ENCODE measurements at places on chromosomes 1 and 21.

- DNase-seq, result no peak
Measured at GRCh38 chr1:25914074-25914995, 8.1 kb upstream of the STMN1 start.

- no peak for DNase-seq
Measured at GRCh38 chr1:69438056-69438795, 129.5 kb upstream of the LRRC7 start.

- DNase-seq, result no peak
Measured at GRCh38 chr1:193856261-193856660, 669.8 kb upstream of the B3GALT2 start.

GRCh38 chr1:58030456-58030855 lies 516.1 kb downstream of the OMA1 start:
- no peak for DNase-seq

- no peak for DNase-seq
Measured at GRCh38 chr21:28639737-28640136, 352.9 kb downstream of the LTN1 start.

DNA sequence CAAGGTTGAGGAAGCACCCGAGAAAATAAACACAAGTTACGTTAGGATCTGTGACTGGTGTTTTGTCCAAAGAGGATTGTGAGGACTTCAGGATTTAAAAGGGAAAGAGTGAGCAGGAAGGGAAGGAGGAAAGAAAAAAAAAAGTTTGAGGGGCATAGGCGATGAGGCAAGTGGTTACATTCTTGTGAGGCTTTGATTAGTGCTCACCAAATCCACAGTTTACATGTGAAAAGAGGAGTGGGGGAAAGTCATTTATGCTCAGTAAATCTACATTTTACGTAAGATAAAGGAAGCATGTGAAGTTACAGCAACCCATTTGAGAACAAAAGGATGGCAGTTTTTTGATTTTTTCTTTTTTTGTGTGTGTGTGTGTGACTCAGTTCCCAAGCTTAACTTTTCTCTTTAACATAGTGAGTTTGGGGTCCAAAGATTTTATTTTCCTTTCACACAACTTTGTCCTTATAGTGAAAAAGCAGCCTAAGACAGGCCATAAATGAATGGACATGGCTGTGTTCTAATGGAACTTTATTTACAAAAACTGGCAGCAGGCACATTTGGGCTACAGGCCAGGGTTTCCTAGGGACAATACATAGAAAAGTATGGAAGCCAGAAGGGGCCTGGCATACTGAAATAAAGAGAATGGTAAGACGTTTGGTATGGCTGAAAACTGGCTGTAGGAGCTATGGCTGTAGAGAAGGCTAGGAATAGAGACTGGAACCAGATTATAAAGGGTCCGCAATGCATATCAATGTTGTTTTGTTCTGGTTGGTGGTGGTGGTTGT lies 121.7 kb downstream of the FGGY start:
- no peak for DNase-seq

GRCh38 chr1:147413110-147413605 lies 128.1 kb upstream of the BCL9 start:
- DNase-seq, result no peak

GRCh38 chr1:204075139-204075521 lies 2.2 kb downstream of the SOX13 start:
- no peak for DNase-seq

DNA sequence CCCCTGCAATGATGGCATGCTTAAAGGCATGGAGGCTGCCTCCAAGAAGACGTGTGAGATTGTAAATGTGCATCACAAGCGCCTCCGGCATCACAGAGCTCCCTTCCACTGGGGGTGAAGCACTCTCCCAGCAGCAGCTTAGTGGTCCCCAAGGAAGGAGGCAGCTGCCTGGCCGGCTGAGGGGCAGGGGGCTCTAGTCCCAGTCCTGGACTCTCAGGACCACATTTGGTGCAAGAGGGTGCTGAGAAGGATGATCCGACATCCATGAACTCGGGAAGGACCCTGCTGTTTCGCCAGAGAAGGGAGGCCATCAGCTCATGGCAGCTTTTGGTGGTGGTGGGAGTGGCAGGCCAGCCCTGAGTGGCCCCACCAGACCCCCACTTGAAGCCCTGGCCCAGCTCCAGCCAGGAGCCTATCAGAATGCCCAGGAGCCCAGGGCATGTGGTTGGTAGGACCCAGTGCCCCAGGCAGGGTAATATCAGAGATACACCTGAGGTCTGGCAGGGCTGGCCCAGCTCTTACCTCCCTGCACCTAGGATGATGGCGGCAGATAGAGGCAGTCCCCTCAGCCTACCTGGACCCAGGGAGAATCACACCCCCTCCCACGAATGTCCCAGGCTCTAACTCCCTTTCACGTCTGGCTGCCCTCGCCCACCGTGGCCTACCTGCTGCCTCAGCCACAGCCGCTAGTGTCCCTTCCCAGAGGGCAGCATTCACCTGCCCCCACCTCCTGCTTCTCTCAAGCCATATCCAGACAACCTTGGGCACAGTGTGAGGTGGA lies 2.4 kb upstream of the WNT9A start:
- no peak for DNase-seq

DNA sequence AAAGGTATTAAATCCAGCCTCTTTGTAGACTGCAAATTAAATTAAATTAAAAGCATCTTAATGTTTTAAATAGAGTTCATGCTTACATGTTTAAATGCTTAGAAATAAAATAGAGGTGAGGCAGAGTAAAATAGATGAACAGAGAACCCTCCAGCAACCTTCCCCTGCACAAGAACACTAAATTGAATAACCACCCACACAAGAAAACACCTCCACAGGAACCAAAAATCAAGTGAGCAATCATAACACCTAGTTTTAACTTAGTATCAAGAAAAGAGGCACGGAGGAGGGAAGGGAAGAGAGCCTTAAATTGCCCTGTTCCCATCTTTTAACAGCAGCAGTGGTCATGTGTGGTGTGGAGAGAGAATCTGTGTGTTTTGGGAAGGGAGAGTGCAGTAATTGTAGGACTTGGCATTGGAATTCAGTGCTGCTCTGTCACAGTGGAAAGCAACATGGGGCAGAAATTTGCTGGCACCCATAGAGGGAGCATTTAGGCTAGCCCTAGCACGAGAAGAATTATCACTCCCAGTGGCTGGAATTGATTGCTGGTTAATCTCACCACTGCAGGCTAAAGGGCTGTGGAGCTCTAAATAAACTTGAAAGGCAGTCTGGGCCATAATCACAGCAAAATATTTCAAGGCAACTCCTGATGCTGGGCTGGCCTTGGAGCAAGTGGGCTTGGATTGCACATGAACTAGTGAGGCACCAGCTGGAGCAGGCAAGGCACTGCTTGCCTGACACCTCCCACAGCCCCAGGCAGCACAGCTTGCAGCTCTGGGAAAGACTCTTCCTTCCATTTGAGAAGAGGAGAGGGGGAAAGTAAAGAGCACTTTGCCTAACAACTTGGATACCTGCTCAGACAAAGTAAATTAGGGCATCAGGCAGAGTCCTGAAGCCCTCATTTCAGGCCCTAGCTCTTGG lies 1478.8 kb downstream of the NCAM2 start:
- DNase-seq, result no peak

DNA sequence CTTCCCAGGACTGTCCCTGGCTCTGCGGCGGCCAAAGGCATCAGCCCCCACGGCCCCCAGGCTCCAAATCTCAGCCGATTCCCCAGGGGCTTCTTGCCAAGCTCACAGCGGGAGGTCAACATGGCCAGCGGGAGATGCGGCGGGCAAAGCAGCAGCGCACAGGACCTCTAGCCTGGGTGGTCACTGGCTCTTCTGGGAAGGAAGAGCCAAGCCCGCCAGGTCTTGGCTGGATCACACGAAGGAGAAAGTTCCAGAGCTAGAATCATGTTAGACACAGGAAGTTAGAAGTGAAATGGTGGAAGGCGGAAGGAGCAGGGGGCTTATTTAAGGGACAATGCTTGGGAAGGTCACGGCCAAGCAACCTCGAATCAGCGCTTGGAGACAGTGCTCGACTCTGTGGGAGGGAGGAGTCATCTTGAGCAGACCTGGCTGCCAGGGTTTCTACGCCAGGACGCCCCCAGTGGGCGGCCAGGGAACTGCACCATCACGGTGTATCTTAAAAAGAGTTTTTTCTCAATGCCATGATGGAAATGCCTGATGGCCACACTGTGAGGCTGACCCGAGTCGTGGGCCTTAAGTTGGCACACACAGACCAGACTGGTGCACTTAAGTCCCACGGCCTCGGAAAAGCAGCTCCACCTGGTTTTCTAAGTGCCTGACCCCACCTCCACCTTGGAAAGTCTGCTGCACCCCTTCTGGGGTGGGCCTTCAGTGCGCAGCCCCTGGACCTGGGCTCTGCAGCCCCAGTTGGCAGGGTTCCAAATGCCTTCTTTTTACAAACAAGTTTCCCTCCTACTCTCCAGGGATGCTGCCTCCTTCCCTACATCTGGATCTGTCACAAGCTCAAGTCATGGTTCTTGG lies 29.3 kb downstream of the SLC66A1 start:
- DNase-seq, result peak; percentile 66

DNA sequence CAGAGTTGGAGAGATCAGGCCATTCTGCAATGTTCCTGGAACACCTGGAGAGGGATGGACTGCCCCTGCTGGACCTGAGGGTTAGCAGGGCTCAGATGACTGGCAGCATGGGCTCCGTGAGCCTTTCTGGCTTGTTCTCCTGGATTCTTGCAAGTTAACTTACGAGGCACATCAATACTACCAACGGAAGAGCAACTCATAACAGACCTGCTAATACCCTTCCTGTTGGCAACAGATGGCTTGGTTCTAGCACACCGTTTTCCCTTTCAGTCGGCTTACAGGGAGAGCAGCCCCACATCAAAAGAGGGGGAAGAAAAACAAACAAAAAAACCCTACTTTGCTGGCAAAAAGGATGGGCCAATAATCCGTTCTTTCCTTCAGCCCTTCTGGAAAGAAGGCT lies 47.9 kb downstream of the SLC66A1 start:
- DNase-seq, result no peak

GRCh38 chr1:161404051-161404597 lies 36.4 kb upstream of the CFAP126 start:
- DNase-seq, result no peak

DNA sequence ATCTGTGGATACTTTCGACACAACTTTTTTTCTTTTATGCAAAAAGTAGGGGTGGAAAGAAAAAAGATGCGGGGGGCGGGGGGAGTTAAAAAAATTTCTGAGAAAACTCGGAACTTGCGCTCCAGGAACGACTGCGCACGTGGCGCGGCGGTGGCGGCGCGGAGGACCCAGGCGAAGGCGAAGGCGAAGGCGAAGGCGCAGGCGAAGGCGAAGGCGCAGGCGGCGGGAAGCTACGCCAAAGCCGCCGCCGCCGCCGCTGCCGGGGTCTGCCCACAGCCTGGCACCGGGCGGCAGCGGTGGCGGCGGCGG lies 208 bp upstream of the BARHL2 start:
- DNase-seq, result no peak

- DNase-seq, result no peak
Measured at GRCh38 chr1:55527831-55528230, 312.7 kb upstream of the USP24 start.

- DNase-seq, result no peak
Measured at GRCh38 chr1:171590022-171590421, 32.0 kb upstream of the MYOCOS start.

DNA sequence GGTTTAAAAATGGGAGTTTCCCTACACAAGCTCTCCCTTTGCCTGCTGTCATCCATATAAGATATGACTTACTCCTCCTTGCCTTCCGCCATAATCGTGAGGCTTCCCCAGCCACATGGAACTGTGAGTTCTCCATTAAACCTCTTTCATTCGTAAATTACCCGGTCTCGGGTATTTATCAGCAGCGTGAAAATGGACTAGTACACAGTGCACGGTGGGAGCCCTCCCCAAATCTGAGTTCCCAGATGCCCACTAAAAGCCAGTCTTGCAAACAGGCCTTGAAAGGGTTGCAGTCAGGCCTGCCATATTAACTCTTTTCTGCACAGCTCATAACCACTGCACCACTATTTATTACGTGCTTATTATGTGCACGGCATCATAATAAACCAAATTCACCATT lies 400.9 kb downstream of the PRDM2 start:
- no peak for DNase-seq

DNA sequence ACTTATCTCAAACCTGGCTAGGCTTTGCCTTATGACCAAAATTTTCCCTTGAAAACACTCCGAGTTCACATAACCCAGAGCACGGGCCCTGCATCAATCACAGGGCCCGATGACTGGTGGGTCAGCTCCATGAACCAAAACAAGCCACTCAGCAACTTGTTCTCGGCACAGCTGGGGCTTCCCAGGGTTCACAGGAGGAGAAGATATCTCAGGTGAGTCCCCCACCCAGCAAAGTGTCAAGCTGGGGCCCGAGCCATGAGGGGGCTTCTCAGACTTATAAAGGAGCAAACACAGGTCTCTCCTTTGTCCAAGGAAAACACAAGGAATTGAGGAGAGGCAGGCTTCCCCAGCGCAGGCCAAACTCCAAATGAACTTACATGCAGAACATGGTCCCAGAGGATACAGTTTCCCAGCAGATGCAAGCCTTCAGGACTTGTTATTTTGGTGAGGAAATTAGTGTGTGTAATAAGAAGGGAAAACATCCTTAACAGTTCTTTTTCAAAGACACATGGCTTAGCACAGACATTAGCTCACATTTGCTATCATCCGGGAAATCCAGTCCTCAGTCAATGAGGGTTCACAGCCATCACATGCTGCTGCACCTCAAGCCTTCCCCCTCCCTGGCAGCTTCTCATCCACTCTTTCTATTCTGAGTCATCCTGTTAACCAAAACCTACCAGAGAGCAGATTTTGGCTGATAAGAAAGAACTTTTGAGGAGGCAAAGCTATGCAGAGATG lies 98.1 kb upstream of the NFIA start:
- no peak for DNase-seq

GRCh38 chr1:229119876-229120275 lies 151.0 kb upstream of the RAB4A start:
- DNase-seq, result no peak

DNA sequence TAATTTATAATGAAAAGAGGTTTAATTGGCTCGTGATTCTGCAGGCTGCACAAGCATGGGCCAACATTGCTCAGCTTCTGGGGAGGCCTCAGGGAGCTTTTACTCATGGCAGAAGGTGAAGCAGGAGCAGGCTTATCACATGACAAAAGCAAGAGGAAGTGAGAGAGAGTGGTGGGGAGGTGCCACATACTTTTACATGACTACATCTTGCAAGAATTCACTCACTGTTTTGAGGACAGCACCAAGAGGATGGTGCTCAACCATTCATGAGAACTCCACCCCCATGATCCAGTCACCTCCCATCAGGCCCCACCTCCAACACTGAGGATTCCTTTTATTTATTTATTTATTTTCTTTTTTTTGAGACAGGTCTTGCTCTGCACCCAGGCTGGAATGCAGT lies 5.5 kb upstream of the PLEKHM2 start:
- DNase-seq, result no peak

DNA sequence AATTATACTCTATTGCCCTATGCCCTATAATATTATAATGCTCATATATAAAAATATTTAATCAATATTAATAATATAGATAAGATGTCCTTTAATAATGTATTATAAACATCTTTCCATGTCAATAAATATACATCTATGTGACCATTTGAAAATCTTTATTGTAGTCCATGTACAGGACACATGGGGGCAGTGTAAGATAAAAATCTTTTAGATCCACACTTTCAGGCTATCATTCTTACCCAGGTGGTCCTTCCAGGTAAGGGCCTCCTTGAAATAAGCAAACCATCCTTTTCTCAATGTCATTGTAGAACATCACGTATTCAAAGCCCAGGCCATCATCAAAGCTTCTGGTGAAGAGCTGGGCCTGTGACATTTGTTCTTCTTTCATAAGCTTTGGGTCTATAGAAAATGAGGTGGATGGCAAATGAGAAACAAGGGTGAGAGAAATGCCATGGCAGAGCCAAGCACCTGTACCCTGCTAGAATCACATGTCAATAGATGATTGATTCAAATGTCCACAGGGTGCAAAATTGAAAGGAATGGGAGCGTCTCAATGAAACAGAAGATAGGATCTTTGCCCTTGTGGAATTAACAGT lies 20.2 kb downstream of the THEM4 start:
- DNase-seq, result no peak
